ENCODE measurements at places on chromosomes 4 and X.
A peak's percentile ranks its signal among the peaks of the same experiment; 100 is the strongest.

GRCh38 chr4:70705183-70706043 is 16.4 kb upstream of the RUFY3 start:
- DNase-seq: peak; percentile 75

GRCh38 chr4:124686279-124686678 is 26.3 kb downstream of the ANKRD50 start:
- DNase-seq: no peak

GRCh38 chrX:39491548-39492297 is 606.0 kb downstream of the BCOR start:
- peak; percentile 68 for DNase-seq

DNA sequence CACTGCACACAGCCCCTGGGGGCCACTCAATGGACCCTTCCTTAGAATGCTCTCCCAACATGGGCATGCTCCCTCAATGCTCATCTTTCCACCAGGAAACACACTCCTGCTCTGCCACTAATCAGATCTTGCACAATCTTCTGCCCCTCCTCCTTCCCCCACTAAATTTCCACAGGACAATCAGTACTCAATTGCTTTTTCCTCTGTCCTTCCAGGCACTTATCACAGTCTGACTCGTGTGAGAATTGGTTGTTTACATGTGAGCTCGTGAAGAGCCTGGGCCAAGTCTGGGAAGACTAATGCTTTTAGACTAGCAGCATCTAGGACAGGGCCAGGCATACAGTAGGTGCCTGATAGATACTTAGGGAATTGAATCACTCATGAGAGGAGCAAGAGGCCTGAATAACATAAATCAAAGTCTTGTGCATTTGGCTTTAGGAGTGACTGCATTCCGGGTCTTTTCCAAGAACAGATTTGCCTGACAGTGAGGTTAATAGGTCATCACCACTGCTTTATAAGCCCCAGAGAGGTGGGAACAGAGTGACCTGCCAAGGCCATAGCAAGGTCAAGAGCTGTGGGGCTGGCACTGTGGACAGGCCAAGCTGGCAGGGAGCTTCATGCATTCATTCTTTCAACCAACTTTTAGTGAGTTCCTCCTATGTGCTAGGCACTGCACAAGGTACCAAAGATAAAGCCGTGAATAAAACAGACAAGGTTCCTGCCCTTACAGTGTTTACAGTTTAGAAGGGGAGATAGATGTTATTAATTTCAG is 55.0 kb downstream of the PRPS1 start:
- DNase-seq: no peak

DNA sequence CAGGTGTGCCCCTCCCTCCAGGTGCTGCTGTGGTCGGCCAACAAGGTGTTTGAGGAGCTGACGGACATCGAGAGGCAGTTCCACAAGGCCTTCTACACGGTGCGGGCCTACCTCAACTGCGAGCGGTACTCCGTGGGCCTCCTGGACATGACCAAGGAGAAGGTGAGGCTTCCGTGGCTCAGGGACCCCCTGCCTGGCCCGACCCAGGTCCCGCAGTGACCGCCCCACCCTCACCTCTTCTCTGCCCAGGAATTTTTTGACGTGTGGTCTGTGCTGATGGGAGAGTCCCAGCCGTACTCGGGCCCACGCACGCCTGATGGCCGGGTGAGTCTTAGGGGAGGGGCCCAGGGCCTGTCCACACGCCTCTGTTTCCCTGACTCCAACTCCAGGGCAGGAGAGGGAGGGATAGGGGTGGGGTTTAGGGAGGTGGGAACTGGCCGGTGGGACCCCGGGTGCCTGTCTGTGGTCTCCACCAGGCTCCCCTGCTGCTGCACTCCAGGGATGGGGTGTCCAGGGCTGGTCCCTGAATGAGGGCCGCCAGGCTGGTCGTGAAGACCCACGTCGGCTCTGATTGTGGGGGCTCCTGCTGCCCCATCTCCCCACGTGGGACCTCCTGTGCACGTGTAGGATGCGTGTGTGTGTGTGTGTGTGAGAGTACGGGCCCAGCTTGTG is 20.1 kb downstream of the ATP5ME start:
- DNase-seq: no peak

- DNase-seq: no peak
Measured at GRCh38 chr4:126742048-126742447, 890.7 kb upstream of the INTU start.

GRCh38 chr4:42531341-42532030 is 125.4 kb downstream of the ATP8A1 start:
- DNase-seq: no peak

DNA sequence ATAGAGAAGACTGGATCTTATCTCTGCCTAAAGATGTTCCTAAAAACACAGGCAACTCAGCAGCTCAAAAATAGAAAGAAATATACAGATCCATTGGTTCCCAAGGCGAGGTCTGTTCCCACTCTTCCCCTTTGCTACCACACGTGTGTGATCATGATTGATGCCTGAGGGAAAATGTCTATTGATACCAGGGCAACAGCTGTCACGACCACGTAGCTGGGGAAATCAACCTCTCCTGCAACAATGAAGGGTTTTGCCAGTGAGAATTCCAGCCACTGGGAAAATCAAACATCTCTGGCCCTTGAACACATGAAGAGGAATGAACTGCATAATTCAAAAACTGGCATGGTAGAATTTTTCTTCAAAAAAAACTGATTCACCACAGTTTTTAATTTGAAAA is 131.0 kb upstream of the MAP3K15 start:
- DNase-seq: no peak

DNA sequence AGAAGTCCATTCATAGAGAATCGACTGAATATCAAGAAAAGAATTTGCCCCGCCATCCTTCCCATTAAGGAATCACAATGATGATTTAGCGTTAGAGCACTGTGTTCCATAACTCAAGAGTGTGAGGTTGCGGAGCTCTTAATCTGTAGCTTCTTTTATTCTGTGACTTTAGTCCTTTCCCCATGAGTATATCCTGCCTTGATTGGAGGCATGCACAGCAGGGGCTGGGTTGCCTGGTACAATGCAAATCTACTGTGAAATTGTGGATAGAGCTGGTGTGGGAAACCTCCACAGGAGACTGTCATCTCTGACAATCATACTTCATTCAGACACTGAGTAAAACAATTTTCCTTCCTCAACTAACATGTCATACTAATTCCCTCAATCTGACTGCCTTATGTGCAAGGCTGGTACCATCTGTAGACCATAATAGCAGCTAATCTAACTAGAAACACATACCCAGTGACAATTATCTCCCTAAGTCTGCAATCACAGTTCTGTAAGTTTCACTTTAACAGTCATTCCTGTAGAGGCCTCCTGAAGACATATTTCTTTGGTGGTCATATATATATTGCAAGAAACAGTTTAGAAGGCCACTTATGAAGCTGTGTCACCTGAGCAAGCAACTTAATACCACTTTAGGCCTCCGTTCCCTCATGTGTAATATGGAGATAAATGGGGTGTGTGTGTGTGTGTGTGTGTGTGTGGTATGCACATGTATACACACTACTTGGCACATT is 355.2 kb upstream of the FAM241A start:
- DNase-seq: no peak

GRCh38 chr4:105198541-105198940 is 51.9 kb downstream of the TET2 start:
- no peak for DNase-seq

DNA sequence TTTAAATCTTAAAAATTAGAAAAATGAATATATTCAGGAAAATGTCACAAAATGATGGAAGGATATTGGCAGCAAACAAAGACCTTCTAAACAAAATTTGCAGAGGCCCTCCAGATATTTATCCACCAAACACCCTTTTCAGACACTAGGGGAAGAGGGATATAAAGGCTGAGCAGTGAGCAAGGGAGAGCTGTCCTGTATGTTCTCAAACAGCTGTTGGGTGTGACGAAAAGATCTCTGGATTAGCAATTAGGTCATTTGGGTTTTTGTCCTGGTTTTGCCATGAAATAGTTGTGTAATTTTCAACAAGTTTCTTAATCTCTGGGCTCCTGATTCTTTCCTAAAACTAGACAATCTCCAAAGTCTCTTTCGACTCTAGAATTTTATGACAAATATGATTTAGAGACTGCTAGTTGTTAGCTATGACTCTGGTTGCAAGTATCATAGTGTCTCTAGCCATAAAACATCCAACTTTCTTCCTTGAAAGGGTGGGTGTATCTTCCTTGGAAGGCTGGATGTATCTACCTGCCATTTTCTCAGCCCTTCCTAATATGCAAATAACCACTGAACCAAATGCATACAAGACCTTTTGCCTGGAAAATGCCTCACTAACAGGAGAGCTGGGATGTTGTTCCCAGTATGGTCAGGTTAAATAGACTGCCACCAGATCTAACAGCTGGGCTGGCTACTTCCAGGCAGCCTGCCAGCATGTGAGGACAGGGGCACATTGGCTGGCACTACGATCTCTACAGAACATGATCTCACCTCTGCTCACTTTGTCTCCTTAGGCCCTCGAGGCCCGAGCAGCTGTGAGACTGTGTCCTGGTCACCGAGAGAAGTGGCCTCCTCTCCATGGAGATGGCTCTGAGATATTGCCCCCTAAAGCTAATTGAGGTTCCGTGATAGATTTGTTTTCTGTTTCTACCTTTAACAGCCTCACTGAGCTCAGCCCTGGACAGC is 225.5 kb upstream of the JADE1 start:
- no peak for DNase-seq

All from activated CD4-positive, alpha-beta T cell treated with anti-CD3 and anti-CD28 coated beads, Interleukin-2, amount 50 U/mL, for 48 hours (primary cell).